ENCODE measurements at places on chromosomes 3 and 15.

DNA sequence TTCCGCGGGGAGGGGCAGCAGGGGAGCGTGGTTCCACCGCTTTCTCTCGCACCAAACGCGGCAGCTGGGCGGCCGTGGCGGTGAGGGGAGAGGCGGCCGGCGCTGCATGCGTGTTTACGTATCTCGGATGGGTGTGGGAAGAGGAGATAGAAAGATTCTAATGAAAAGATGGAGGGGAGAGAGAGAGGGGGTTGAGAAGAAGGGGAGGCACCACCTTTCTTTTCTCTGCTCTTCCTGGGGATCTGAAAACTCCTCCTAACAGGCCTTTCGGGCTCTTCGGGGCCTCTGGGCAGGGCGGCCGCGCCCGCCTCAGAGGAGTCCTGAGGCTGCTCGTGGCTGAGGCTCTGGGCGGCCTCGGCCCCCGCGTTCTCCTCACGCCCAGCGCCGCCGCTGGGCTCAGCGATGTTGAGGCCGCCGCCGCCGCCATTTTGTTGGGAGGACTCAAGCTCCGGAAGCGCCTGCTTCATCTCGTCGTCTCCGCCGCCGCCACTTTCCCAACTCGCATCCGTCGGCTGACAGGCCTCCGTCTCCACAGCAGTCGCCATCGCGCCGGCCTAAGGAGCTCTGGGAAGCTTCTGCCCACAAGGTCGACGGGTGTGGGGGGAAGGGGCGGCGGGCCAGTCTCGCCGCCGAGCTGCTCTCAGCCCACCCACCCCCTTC is 473 bp downstream of the TASOR start:
- peak overlapping the region; percentile 78 for H3K27ac ChIP-seq
- H3K4me3 ChIP-seq = peak overlapping the region; percentile 84
- peak; percentile 72 for DNase-seq

DNA sequence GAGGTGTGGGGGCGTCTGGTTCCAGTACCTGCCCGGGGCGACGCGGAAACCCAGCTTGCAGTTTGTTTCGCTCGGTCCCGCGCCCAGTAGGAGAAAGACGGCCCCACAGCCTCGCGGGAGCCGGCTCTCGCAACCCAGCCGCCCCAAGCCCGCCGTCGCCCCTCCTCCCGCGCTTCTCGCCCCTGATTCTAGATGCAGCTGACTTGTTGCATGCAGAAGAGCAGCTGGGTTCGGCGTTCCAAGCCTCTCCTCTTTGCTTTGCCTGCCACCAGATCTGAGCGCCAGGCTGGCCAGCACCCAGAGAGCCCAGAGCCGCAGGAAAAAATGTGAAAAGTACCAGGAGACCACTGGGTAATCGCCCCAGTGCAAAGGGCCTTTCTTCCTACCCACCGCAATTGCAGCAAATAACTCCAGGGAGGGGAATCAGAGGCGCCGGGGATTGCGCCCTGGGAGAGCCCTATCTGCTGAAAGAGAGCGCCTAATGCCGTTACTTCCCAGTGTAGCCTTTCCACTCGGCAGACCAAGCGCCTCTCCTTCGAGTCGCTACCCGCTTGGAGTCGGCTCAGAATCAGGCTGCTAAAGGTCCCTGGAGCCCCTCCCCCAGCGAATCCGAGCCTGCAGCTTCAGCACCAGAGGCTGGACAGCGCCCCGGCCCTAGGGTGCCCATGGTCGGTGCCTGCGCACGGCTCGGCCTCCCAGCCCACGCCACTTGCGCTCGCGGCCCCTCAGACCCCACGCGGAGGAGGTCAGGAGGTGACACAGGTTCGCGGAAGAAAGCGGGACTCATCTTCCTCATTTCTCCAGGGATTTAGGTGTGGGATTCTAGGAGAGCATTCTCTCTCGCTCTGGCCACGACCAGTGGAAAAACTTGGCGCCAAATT is 15.7 kb upstream of the AEN start:
- H3K27me3 ChIP-seq = peaks cover 81% of the 10 kb centered on the region
- no peaks in the 10 kb centered on the region for H3K36me3 ChIP-seq
- H3K4me1 ChIP-seq = peaks cover 61% of the 10 kb centered on the region
- no peak overlapping the region for H3K27ac ChIP-seq
- DNase-seq = peak; percentile 85

DNA sequence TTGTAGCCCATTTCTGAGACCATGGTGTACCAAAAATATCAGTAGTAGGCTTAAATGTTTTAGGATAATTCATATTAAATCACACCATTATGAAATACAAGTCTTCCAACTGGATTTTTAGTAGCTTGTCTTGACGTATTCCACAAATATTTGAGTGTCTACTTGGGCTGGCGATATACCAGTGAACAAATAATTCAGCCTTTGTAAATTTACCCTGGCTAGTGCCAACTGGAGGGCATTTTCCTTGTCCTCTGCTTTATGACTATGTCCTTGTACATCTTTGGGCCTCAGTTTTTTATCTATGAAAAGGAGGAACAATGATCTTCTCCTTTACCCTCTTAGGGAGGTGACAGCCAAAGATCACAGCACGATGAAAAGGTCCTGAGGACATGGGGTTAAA is 114.8 kb downstream of the FRMD4B start:
- no peaks in the 10 kb centered on the region for H3K27me3 ChIP-seq
- no peak overlapping the region for H3K4me3 ChIP-seq
- no peak overlapping the region for H3K27ac ChIP-seq
- DNase-seq = no peak
- H3K36me3 ChIP-seq = no peaks in the 10 kb centered on the region

- no peak for DNase-seq
- H3K36me3 ChIP-seq = no peaks in the 10 kb centered on the region
- no peak overlapping the region for H3K4me3 ChIP-seq
- peaks cover 15% of the 10 kb centered on the region for H3K4me1 ChIP-seq
- H3K27me3 ChIP-seq = peaks cover 3% of the 10 kb centered on the region
- no peak overlapping the region for H3K27ac ChIP-seq
Measured at GRCh38 chr3:124509884-124510283, 220.4 kb upstream of the UMPS start.

GRCh38 chr3:2512881-2513280 is 414.2 kb downstream of the CNTN4 start:
- peaks cover 76% of the 10 kb centered on the region for H3K36me3 ChIP-seq
- no peak overlapping the region for H3K27ac ChIP-seq
- no peak overlapping the region for H3K4me3 ChIP-seq
- no peaks in the 10 kb centered on the region for H3K4me1 ChIP-seq
- H3K27me3 ChIP-seq = peaks cover 7% of the 10 kb centered on the region

DNA sequence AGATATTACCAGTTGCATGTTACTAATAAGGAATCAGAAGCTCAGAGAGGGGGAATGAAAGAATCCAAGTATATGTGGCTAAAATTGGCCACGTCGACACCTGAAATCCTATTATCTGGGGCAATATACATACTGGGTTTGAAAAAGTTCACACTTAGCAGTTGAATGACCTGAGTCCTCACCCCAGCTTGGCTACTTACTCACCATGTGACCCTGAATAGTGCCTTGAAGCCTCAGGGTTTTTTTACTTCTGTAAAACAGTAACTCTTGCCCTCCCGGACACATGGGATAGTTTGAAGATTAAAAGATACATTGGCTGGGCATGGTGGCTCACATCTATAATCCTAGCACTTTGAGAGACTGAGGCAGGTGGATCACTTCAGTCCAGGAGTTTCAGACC is 342.2 kb upstream of the TPRG1 start:
- no peak overlapping the region for H3K27ac ChIP-seq
- H3K27me3 ChIP-seq = no peaks in the 10 kb centered on the region
- no peaks in the 10 kb centered on the region for H3K4me1 ChIP-seq
- no peak for DNase-seq
- H3K36me3 ChIP-seq = no peaks in the 10 kb centered on the region

DNA sequence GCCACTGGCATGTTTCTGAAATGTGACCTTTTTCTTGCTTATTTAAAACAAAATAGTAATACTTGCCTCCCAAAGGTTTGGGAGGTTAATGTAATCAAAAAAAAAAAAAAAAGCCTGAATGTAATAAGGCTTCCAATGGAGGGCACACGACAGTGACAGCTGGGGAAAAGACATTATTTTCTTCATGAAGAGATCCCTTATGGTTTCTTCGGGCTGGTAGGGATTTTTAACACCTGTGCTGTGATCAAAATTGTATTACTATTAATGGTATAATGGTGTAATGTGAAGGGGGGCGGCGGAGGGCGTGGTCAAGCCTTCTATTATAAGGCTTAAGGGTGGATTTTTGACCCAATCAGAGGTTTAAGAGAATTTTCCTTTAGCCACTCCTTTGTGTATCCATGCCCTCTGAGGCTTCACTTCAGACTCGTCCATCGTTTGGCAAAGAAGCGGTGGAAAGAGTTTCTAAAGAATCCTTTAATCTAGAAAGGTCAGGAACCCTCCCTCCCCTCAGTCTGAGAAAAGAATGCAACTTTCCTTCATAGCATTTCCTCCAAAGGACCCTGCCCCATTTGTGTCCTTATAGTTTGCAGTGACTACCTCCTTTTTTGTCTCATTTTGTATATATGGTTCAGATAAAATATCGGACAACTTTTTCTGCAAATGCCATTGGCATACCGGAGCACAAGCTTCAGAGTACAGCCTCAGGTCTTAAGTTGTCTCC is 89.5 kb upstream of the CHD2 start:
- peak overlapping the region; percentile 84 for H3K4me3 ChIP-seq
- no peaks in the 10 kb centered on the region for H3K36me3 ChIP-seq
- H3K4me1 ChIP-seq = peaks cover 43% of the 10 kb centered on the region
- DNase-seq = no peak

DNA sequence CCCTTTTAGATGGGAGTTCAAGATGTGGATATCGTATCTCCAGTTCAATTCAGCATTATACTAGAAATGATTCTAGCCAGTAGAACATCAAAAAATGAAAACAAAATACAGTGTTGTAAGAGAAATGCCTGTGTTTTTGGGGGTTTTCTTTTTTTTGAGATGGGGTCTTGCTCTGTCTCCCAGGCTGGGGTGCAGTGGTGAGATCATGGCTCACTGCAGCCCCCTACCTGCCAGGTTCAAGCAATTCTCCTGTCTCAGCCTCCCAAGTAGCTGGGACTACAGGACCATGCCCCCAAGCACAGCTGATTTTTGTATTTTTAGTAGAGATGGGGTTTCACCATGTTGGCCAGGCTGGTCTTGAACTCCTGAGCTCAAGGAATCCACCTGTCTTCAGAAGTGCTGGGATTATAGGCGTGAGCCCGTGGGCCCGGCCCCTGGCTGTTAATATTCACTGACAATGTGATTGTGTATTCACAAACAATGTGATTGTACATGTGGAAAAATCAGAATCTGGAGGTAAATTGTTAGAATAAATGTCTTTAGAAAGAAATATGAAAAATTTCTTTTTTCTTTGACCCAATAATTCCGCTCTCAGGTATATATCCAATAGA is 59.0 kb downstream of the ARIH1 start:
- H3K27me3 ChIP-seq = no peaks in the 10 kb centered on the region
- H3K4me3 ChIP-seq = no peak overlapping the region
- H3K36me3 ChIP-seq = no peaks in the 10 kb centered on the region
- no peak overlapping the region for H3K27ac ChIP-seq
- H3K4me1 ChIP-seq = no peaks in the 10 kb centered on the region
- DNase-seq = peak; percentile 52

DNA sequence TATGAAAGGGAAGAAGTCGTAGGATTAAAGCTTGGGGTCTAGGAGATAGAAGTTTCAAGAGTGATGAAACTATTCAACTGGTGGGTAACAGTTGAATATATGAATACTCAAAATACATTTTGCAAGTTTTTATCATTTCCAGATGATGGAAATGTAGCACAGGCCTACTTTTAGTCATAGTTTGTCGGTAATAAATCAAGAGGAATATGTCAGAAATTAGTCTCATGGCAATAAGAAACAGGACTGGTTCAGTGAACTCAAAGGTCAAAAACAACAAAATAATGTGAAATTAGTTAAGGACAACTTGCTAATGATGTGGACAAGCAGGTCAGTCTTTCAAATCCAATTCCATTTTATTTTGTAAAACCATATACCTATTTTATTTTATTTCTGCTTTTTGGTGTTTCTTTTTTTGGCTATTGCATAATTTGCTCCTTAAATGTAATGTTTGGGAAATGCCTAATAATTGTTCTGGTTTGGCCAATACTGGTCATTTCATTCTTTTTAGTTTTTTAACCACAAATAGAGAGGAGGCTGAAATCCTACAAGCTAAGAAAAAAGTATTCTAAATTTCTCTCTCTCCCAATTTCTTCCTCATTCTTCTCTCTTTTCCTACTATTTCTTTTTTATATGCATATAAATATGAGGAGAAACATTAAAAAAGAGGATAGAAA is 195.2 kb upstream of the ARHGEF26 start:
- H3K27me3 ChIP-seq = no peaks in the 10 kb centered on the region
- no peak for DNase-seq

GRCh38 chr15:88802250-88802990 is 816 bp upstream of the ACAN start:
- peaks cover 11% of the 10 kb centered on the region for H3K4me1 ChIP-seq
- H3K27ac ChIP-seq = no peak overlapping the region
- no peak for DNase-seq
- peaks cover 83% of the 10 kb centered on the region for H3K27me3 ChIP-seq
- H3K4me3 ChIP-seq = peak overlapping the region; percentile 94

GRCh38 chr3:139238281-139239030 is 105.4 kb upstream of the MRPS22 start:
- no peak overlapping the region for H3K4me3 ChIP-seq
- DNase-seq = no peak
- no peak overlapping the region for H3K27ac ChIP-seq
- H3K36me3 ChIP-seq = no peaks in the 10 kb centered on the region

DNA sequence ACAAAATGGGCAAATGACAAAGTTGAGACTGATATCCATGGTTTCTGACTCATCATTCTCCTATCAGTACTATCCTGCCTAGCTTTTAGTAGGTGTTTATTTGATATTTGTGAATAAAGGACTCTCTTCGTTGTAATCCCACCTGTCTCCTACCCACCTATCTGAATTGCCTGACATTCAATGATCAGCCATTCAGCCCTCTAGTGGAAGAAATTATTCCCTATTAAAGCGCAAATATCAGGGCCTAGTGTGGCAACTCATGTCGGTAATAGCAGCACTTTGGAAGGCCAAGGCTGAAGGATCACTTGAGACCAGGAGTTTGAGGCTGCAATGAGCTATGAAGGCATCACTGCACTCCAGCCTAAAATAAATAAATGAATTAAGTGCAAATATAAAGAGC is 195.7 kb upstream of the SETMAR start:
- H3K36me3 ChIP-seq = no peaks in the 10 kb centered on the region
- H3K4me3 ChIP-seq = no peak overlapping the region
- no peaks in the 10 kb centered on the region for H3K4me1 ChIP-seq
- H3K27ac ChIP-seq = no peak overlapping the region
- peaks cover 7% of the 10 kb centered on the region for H3K27me3 ChIP-seq

All from WTC11 (cell line).